Camera-type eye (tissue), 1 donor: ENCODE measurements at places on chromosomes 11 and 22. TPM values are rescaled to one million over a fixed set of nuclear protein-coding genes. Genes with fewer than 3 reads are reported as not detected.

The LRRC32 gene
- total RNA-seq = 25.8 TPM

The VWCE gene
- 2.5 TPM for total RNA-seq

The SLC22A6 gene
- 0.88 TPM for total RNA-seq

The C1QTNF5 gene
- total RNA-seq = 47.1 TPM

The PSMD13 gene
- 77.6 TPM for total RNA-seq

The SCGB1A1 gene
- total RNA-seq = not detected

The MN1 gene
- 40.6 TPM for total RNA-seq

The RFPL1 gene
- not detected for total RNA-seq

The MS4A7 gene
- 8.8 TPM for total RNA-seq

The OR51B5 gene
- 0.99 TPM for total RNA-seq

The RNF26 gene
- total RNA-seq = 10.6 TPM

The C11orf87 gene
- 6.3 TPM for total RNA-seq

The CSNK2A3 gene
- total RNA-seq = 4.7 TPM

The NELL1 gene
- 14.2 TPM for total RNA-seq

The ABCG4 gene
- 14.6 TPM for total RNA-seq

The MUC6 gene
- not detected for total RNA-seq

The APOA1 gene
- total RNA-seq = 0.60 TPM

The CABP7 gene
- 2.3 TPM for total RNA-seq

The MMP13 gene
- total RNA-seq = not detected

The GGTLC3 gene
- total RNA-seq = not detected

The MMP7 gene
- 9.1 TPM for total RNA-seq

The POTEH gene
- not detected for total RNA-seq

The FXYD2 gene
- 2.6 TPM for total RNA-seq

The HEPHL1 gene
- not detected for total RNA-seq

The IGLL1 gene
- total RNA-seq = not detected

The SLC22A25 gene
- not detected for total RNA-seq

The LARGE2 gene
- total RNA-seq = 3.8 TPM

The TREH gene
- total RNA-seq = not detected

The TAF6L gene
- 20.5 TPM for total RNA-seq

The C11orf16 gene
- not detected for total RNA-seq

The KDM4E gene
- not detected for total RNA-seq

The MMP12 gene
- not detected for total RNA-seq
